Left forelimb (tissue), 1 donor: ENCODE measurements at places on chromosomes 16 and 17.
A peak's percentile ranks its signal among the peaks of the same experiment; 100 is the strongest.

DNA sequence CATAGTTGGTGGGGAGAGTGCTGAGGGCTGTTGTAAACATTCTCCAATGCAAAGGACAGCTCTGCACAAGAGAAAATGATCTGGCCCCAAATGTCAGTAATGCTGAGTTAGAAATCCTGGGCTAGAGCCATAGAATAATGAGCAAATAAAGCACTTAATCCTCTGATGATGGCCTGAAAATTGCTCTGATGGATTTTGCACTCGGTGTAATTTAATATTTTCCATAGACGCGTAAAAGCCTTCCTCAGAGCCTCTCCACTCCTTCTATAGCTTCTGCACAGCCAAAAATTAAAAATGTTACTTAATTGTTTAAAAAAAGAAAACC is 23.7 kb downstream of the FAM20A start:
- DNase-seq, result no peak

- DNase-seq, result no peak
Measured at GRCh38 chr17:50359998-50360461, 13.0 kb downstream of the MRPL27 start.

DNA sequence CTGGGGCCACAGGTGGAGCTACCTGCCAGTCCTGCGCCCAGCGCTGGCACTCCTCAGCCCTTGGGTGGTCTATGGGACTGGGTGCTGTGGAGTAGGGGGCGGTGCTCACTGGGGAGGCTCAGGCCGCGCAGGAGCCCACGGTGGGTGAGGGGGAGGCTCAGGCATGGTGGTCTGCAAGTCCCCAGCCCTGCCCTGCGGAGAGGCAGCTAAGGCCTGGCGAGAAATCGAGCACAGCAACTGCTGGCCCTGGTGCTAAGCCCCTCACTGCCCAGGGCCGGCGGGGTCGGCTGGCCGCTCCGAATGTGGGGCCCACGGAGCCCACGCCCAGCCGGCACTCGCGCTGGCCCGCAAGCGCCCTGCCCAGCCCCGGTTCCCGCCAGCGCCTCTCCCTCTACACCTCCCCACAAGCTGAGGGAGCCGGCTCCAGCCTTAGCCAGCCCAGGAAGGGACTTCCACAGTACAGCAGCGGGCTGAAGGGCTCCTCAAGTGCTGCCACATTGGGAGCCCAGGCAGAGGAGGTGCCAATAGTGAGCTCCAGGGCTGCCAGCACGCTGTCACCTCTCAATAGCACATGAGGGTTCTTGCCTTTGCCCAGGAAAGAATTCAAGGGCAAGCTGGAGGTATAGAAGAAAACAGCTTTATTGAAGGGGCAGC is 11.0 kb upstream of the EEF2KMT start:
- no peak for DNase-seq

- DNase-seq, result no peak
Measured at GRCh38 chr17:48054238-48055185, 6.4 kb downstream of the NFE2L1 start.

DNA sequence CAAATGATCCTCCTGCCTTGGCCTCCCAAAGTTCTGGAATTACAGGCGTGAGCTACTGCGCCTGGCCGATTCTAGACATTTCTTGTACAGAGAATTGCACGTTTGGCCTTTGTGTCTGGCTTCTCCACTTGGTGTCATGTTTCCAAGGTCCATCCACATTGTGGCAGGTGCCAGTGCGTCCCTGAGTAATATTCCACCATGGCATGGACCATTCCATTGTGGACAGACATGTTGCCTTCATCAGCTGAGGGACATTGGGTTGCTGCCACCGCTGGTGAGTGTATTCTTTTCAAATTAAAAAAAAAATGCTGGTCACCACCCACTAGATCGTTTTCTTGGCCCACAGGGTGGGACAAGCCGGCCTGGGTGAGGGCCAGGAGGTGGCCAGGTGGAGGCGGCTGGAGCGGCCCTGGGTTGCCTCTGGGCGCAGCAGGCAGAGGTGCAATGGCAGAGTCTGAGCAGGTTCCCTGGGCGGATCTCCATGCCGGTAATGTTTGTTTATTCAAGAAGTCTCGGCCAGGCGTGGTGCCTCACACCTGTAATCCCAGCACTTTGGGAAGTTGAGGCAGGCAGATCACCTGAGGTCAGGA is 274.1 kb downstream of the SEC14L1 start:
- DNase-seq, result no peak

DNA sequence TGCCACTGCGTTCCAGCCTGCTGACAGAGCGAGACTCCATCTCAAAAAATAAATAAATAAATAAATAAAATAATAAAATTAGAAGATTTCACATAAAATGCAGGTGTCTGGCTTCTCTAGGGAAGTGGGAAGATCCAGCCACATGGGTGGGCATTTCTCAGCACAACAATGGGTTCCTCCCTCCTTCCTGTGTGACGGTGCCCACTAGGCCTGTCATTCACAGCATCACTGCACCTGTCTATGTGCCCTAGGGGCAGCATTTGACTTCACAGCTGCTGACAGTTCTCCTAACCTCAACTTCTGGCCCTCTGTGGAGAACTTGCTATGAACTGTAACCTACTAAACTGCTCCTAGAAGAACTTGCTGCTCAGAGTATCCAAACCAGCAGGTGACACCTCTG is 3.0 kb downstream of the ABHD15 start:
- DNase-seq, result no peak

DNA sequence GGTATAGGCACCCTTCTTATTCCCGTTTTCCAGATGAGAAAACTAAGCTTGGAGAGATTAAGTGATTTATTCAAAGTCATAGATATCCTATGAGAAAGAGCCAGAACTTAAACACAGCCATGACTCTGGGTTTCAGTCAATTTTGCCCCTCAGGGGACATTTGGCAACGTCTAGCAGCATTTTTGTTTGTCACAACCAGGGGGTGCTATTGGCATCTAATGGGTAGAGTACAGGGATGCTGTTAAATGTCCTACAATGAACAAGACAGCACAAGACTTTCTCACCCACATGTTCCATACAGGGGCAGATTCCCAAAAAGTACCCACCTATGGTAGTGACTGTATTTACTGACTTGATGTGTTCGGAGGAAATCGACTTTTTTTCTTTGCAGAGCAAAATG is 4.8 kb upstream of the SHISA9 start:
- DNase-seq, result no peak

DNA sequence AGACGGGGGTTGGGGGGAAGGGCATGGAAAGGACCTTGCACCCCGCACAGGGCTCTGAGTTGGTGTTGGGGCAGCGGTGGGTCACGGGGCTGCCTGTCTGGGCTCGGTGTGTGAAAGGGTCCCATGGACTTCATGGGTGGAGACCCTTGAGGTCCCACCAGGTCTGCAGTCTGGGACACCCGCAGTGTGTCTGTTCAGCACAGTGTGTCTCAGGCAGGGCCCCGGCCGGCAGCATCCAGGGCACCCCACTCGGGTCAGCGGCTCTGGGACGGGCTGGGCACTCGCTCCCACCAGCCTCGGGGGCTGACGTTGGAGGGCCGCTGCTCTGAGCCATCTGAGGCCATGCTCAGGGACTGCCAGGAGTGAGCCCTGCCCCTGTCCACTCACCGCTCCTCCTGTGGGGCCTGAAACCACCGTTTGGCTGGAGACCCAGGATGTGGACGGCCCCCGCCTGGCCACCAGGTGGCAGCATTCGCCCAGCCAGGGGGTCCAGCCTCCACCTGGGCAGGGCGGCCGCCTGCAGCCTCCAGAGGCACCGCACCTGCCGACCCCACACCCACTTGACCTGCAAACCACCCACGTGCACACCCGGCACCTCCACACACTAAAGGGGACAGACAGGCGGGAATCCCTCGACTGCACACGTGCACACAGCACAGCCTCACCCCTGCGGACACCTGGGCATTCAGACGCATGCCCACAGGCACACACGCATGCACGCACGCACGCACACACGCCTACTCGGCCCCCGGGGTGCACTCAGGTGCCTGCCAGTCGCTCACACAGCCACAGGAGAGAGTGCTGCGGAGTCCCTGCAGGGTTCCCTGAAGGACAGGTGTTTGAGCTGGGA is 10.1 kb upstream of the ZFPM1 start:
- peak; percentile 86 for DNase-seq

- no peak for DNase-seq
Measured at GRCh38 chr17:2433696-2434095, 32.8 kb upstream of the MNT start.

DNA sequence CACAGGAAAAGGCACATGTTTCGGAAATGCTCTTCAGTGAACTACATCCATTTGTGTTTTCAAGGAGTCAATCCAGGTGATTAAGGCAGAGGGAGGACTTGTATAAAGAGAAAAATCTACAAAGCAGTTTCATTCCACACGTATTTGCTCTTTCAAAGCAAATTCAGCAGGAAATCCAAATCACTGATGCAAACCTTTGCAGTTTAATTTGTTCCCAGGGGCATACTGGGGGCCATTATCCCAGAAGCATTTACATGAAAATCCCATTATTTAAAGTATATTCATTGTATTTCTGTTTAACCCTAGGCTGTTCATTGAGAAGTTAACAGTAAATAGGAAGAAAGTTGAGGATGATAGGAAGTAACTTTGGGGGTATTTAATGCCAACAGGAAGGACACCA is 147.9 kb downstream of the PMP22 start:
- DNase-seq, result no peak

- DNase-seq, result no peak
Measured at GRCh38 chr16:78791011-78791410, 691.6 kb downstream of the WWOX start.

GRCh38 chr17:29136998-29137730 is 43.0 kb downstream of the MYO18A start:
- no peak for DNase-seq

- peak; percentile 57 for DNase-seq
Measured at GRCh38 chr17:36602030-36602748, 806 bp downstream of the MRM1 start.

- DNase-seq, result no peak
Measured at GRCh38 chr16:68492543-68493411, 44.5 kb upstream of the SMPD3 start.

GRCh38 chr16:64225696-64226095 is 896.2 kb downstream of the CDH11 start:
- no peak for DNase-seq

GRCh38 chr17:2700030-2700490 is 11.5 kb downstream of the CLUH start:
- DNase-seq, result no peak

DNA sequence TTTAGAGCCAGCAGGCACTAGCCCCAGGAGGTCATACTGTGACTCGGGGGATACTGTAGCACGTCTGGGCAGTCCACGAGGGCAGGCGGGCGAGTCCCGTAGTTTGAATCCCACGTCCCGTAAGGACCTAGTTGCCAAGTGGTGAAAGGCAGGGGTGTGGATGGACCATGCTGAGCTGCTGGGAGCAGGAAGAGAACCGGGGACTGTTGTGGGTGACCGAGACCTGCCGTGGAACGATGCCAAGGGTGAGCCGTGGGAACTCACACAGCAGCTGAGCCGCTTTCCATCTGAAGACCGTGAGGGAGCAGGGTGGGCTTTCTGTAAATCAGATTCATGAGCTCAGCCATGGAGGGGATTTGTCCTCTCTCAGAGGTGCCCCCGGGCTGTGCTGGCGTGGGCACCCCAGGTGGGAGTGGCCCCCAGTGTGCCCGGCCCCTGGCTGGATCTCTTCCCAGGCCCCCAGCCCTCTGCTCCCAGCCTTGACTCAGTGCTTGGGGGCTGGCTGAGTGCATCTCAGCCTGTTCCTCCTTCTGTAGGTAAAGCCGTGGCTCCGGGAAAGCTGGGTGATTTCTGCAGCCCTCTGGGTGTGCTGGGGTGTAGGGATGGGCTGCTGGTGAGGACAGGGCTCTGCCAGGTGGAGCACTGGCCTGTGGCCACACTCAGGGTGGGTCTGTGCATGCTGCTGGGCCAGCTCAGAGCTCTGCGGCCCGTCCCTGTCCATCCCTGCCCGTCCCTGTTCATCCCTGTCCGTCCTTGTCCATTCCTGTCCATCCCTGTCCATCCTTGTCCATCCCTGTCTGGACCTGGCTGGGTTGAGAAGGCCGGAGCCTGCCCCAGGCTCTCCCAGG is 13.6 kb downstream of the ASPSCR1 start:
- DNase-seq, result no peak

DNA sequence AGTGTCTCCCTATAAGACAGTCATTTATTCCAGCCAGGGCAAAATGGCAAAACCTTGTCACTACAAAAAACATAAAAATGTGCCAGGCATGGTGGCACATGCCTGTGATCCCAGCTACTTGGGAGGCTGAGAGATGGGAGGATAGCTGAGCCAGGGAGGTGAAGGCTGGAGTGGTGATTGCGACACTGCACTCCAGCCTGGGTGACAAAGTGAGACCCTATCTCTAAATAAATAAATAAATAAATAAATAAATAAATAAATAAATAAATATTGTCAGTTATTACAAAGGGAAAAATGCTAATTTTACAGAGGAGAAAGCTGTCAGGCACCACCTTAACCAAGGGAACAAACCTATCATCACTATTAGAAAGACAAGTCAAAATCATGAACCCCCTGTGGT is 75.5 kb downstream of the STH start:
- no peak for DNase-seq

- DNase-seq, result no peak
Measured at GRCh38 chr16:23420011-23420410, 33.0 kb downstream of the COG7 start.

DNA sequence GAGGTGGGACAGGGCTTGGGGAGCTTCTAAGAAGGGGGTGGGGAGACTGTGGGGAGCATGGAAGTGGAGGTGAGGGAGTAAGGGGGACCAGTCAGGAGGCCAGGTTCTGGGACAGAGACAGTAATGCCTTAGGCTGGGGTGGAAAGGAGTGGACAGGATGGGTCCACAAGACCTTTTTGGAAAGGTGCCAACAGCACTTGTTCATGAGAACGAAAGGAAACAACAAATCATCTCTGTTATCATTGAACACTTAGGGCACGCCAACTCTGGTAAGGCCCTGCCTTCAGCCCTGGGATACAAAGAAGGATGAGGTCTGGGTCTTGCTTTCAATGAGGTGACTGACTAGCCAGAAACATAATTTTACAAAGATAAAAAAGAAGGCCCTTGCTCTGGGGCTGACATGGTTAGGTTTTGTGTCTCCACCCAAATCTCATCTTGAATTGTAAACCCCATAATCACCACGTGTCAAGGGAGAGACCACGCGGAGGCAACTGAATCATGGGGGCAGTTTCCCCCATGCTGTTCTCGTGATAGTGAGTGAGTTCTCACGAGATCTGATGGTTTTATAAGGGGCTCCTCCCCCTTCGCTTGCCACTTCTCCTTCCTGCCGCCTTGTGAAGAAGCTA is 113.8 kb downstream of the SLC39A11 start:
- no peak for DNase-seq
